ENCODE measurements at places on chromosomes 2 and 18. TPM values are rescaled to one million over a fixed set of nuclear protein-coding genes. Genes with fewer than 3 reads are reported as not detected.

TAF1B gene
- 43.2 TPM for total RNA-seq

MYOM1 gene
- 0.82 TPM for total RNA-seq

KCNG2 gene
- total RNA-seq: under 0.01 TPM

TEKT4 gene
- total RNA-seq: under 0.01 TPM

RAMP1 gene
- 6.9 TPM for total RNA-seq
